ENCODE measurements at places on chromosomes 7 and 10.

- peak; percentile 50 for DNase-seq
Measured at GRCh38 chr10:94423627-94424026, 21.3 kb downstream of the TBC1D12 start.

DNA sequence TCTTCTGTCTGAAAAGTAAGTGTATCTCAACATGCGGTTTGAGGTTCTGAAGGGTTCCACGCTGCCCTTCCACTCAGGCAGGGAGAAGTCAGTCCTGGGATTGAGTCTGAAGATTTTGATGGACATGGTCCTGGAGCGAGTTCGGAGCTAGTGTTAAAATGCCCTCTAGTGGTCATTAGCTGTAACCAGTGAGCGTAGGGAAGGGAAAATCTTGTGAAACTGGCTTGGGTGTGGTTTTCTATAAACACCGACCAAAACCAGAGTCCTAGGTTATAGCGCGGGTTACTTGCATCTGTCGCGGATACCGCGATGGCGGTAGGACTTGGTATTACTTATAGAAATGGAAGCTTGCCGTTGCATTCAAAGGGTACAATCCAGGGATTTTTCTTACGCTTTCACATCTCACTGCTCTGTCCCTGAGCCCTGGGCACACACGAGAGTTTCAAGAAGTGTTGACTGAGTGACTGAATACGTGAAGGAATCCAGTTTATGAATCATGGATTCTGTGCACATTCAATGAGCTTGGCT lies 348.2 kb upstream of the C7orf33 start:
- DNase-seq: peak; percentile 73

GRCh38 chr10:55048830-55049498 lies 247.9 kb upstream of the PCDH15 start:
- DNase-seq: no peak

GRCh38 chr7:123220396-123220795 lies 20.6 kb upstream of the SLC13A1 start:
- no peak for DNase-seq

- DNase-seq: no peak
Measured at GRCh38 chr10:119426699-119427098, 115.8 kb downstream of the RGS10 start.

- DNase-seq: peak; percentile 59
Measured at GRCh38 chr7:46320956-46321355, 399.9 kb upstream of the IGFBP3 start.

- no peak for DNase-seq
Measured at GRCh38 chr10:52063159-52063558, 250.9 kb upstream of the DKK1 start.

GRCh38 chr7:81641873-81642272 lies 128.0 kb downstream of the HGF start:
- no peak for DNase-seq

GRCh38 chr7:100356416-100357068 lies 1.4 kb upstream of the PILRB start:
- DNase-seq: no peak

GRCh38 chr10:44818041-44818649 lies 93.0 kb upstream of the TMEM72 start:
- DNase-seq: no peak

DNA sequence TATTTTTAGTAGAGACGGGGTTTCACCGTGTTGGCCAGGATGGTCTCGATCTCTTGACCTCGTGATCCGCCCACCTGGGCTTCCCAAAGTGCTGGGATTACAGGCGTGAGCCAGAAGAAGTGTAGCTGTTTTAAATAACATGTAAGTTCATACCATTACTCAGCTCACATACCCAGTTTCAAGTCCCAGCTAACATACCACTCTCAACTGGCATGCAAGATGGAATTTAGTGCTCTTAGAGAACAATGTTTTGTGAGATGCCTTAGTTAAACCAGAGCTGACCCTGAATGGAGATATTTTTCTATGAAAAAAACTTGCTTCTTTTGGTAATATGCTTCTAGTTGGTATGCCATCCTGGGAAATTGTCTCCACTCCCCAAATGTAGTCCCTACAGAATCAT lies 37.3 kb downstream of the HBP1 start:
- peak; percentile 38 for DNase-seq

DNA sequence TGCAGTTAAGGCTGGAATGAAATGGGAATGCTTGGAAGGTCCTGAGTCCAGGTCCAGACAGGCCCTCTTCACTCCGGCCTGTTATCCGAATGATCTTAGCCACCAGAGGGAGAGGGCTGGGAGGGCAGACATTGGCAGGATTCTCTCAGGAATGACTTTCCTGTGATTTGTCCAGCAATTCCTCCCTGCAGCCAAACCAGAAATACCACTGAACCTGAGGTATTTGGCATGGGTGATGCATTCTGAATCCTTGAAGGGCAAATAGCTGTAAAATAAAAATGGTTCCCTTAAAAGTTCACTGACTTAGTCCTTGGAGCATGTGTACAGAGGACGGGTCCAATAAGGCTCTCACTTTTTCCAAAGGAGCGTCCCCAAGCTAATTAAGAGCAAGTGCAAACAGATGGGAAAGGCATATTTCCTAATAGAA lies 77.5 kb upstream of the HABP2 start:
- DNase-seq: peak; percentile 79

- DNase-seq: peak; percentile 72
Measured at GRCh38 chr7:94129443-94130140, 125.4 kb upstream of the BET1 start.

DNA sequence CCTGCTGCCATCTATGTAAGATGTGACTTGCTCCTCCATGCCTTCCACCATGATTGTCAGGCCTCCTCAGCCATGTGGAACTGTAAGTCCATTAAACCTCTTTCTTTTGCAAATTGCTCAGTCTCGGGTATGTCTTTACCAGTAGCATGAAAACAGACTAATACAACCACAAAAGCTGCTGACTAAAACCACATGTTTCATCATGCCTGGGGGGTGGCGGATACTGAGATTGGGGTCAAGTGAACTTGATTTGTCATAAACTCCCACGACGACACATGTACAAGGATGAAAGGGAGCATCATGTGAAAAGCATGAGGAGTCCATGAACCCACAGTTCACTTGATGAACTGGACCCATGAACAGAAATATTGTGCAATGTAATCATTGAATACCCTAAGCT lies 134.9 kb upstream of the ANK3 start:
- no peak for DNase-seq

- DNase-seq: peak; percentile 19
Measured at GRCh38 chr7:8134089-8134733, 127.8 kb downstream of the ICA1 start.

- peak; percentile 63 for DNase-seq
Measured at GRCh38 chr10:13922586-13922985, 335.8 kb downstream of the PRPF18 start.

GRCh38 chr7:111730476-111731300 lies 168.4 kb upstream of the IMMP2L start:
- DNase-seq: peak; percentile 59

GRCh38 chr7:98283127-98283886 lies 1.8 kb downstream of the BRI3 start:
- peak; percentile 69 for DNase-seq

GRCh38 chr7:149223761-149224160 lies 15.7 kb upstream of the ZNF212 start:
- no peak for DNase-seq

GRCh38 chr7:49522111-49522510 lies 251.3 kb upstream of the VWC2 start:
- DNase-seq: no peak

GRCh38 chr10:110818311-110819256 lies 53.1 kb upstream of the PDCD4 start:
- DNase-seq: no peak

DNA sequence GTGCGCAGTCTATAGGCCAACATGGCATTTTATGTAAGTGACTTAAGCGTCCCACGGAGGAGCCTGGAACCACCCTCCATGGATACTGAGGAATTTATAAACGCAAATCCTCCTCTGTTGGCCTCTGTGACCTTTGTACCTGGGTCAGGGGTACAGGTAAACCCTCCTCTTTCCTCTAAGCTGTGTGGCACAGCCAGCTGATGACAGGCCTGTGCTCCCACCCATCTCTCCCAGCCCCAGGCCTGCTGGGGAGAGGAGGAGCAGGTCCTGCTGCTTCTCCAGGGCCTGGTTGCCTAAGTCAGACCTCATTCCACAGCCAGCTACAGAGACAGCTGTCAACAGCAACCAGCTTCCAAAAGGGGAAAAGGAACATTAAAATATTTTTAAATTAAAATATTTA lies 5.0 kb downstream of the AVPI1 start:
- no peak for DNase-seq

DNA sequence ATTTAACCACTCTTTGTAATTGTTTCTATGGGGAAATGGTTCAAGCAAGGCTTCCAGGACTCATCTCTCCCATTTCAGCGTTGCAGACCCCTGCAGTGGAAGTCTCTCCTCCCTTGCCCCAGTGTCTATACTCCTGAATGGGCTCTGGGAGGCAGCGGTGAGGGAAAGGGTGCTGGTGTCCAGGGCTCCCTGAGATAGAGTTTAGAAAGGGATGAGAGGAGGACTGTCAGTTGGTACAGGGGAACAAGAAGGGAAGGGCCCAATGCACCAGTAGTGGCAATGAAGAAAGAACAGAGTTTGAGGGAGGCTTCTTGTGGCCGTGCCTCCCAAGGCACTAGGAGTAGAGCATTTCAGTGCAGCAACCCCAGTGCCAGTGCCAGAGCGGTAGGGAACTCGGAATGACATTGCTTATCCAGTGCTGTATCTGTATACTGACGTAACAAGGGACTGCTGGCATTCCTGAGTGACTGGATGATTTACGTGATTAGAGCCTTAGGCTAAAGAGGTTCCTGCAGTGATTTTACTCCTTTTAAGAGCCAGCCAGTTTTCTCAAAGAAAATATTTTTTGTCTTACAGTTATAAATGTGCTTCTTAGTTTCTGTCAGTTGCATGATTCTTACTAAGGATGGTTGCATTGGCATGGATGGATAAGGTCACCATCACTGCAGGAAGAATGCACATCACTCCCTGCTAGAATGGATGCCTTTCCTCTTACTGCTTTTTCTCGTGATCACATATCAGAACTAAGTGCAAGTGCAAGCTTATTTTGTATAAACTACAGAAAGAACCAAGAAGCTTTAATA lies 28.0 kb downstream of the PRPF18 start:
- DNase-seq: peak; percentile 72

- no peak for DNase-seq
Measured at GRCh38 chr7:156074084-156074483, 261.8 kb upstream of the SHH start.

- no peak for DNase-seq
Measured at GRCh38 chr10:48502791-48503190, 102.1 kb downstream of the ARHGAP22 start.

GRCh38 chr7:66826649-66827048 lies 86.1 kb downstream of the RABGEF1 start:
- no peak for DNase-seq

DNA sequence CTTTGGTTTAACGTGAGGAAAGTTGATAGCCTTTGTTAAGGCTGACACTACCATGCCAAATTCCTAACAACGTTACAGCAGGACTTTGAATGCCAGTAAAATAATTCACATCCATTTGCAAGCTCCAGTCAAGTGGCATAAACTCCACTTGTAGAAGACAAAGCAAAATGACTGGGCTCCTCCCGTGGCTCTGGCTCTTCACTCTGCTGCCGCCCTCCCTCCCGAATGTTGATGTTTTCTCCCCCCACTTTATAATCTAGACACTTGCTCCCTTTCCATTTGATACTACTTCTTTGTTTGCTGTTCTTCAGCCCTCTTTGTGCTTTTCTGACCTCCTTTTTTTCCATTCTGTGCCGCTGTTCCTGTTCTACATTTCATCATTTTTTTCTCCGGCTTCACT lies 22.8 kb upstream of the ITGB8 start:
- no peak for DNase-seq

DNA sequence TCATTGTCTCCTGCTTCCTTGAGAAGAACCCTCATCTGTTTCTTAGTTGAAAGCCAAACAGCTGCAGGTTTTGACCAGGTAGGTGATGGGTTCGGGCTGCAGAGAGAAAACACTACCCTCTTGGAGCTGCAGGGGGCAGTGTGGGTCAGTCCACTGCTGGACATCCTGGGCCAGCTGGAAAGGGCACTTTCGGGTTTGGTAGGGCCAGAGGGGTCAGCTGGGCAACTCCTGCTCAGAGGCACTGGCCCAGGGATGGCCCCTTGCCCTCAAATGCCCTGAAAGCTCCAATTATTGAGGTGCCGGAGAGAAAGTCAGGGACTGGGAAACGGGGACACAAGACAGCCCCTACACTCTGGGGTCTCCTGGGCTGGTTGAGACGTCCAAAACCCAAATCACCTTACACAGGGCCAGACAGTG lies 90.7 kb downstream of the MKI67 start:
- DNase-seq: peak; percentile 3

DNA sequence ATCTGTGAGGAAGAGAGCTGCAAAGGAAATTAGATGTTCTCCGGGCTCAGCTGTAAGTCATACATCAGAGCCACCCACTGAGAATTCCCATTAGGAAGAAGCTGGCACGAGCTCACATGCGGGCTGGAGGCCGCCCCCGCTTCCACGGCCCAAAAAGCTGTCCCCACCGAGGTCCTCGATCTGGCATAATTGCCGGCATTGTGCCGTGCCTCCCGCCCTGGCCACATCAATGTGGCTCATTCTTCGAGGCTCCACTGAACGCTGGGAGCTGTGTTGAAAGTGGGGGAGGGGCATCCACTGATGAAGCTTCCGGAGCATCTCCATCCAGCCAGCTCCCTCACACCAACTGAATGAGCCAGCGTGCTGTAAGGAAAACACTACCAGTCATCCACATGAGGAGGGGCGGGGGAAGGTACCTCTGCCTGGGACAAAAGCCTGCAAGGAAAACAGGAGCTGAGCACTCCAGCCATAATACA lies 173.1 kb downstream of the PTPRN2 start:
- DNase-seq: no peak

GRCh38 chr10:5963071-5963470 lies 14.3 kb downstream of the IL15RA start:
- no peak for DNase-seq

- DNase-seq: no peak
Measured at GRCh38 chr10:116197946-116198675, 74.9 kb downstream of the GFRA1 start.

DNA sequence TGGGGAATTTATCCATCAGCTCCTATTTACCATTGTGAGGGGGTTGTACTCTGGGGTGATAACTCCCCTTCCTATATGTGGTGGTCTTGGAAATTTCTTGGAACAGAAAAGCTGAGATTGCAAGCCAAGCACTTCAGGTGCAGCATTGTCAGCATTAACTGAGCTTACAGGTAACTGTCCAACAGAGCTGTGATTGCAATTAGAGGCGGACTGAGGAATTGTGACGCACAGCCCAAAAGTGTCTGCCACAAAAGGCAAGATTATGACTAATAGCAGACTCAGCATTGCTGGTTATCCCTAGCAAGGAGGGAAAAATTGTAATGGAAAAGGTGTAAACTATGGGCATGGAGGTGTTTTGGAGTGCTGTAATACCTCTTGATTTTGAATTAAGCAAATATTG lies 126.1 kb upstream of the AGR3 start:
- DNase-seq: no peak

DNA sequence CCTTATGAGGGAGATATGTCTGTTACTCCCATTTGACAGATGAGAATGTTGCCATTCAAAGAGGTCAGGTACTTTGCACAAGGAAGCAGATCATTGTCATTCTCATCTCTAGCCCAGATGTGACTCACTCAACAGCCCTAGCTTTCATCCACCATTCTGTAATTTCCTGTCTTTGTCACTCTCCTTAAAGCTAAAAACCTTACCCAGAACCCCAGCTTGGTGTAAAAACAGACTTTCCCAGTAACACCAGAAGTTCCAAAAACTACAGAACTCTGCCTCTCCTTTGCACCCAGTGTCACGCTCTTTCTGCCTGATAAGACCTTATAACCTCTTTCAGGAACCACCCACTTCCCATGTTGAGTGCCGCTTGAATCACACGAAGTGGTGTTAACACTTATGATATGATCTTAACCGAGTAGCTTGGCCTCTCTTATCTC lies 89.1 kb upstream of the SP4 start:
- no peak for DNase-seq

- no peak for DNase-seq
Measured at GRCh38 chr7:88357294-88357693, 50.6 kb upstream of the STEAP4 start.
